Breast epithelium (tissue), 4 donors: ENCODE measurements at places on chromosomes 13 and 19.

DNA sequence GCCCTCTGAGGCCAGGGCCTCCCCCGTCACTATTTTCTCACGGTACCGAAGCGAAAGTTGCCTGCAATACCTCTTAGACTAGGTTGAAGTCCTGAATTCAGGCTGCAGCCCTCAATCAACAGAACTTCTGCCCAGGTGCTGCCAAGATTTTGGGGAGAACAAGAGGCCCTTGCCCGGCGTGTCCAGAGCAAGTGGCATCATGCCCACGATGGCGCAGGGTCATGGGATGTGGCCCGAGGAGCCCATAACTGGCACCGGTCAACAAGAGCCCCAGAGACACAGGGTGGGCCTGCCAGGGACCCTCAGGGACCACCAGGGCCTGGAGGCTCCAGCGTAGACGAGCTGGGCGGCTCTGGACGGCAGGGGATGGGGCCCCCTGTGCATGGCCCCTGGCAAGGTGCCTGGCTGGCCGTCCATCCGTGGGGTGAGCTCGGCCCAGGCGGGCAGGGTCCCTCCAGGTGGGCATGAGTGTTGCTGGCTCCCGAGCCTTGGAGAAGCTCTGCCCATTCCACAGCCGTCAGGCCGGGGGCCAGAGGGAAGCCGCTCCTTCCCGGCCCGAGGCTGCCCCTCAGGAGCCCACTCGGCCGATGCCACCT, 45.1 kb downstream of the GAS6 start:
- no peak for DNase-seq

GRCh38 chr13:62704875-62705274, 1289.2 kb upstream of the PCDH20 start:
- DNase-seq: no peak

GRCh38 chr13:30341815-30342570, 34.6 kb upstream of the KATNAL1 start:
- peak; percentile 91 for DNase-seq

DNA sequence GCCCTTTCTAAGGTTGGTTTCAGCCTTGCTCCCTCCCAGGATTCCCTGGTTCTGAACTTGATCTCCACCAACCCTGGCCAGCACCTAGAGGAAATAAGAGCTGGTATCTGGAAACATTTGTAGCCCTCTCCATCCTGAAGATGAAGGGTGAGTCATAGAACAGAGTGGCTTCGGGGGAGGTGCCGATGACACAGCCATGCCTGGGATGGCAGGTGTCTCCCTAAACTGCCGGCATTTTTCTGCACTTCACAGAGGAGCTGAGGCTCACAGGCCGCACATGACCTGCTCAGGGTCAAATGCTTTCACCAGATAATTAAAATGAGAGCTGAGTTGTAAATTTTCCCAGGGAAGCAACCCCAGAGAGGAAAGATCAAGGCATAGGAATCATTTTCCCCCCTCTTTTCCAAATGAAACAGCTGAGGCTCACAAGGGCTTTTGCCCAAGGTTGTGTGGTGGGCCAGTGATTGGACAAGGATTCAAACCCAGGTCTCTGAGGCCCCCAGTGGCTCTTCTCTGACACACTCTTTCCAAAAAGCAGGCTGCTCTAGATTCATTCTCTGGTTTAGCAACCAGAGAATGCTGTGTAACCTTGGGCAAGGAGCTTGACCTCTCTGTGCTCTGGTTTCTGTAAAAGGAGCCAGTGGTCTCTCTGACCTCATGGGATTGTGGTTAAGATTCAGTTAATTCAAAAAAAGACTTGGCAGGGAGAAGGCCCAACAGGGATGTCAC, 1.2 kb upstream of the SLC25A42 start:
- DNase-seq: no peak

- no peak for DNase-seq
Measured at GRCh38 chr13:69947582-69947981, 160.0 kb upstream of the ATXN8OS start.

- no peak for DNase-seq
Measured at GRCh38 chr13:108425056-108425455, 155.5 kb downstream of the TNFSF13B start.

DNA sequence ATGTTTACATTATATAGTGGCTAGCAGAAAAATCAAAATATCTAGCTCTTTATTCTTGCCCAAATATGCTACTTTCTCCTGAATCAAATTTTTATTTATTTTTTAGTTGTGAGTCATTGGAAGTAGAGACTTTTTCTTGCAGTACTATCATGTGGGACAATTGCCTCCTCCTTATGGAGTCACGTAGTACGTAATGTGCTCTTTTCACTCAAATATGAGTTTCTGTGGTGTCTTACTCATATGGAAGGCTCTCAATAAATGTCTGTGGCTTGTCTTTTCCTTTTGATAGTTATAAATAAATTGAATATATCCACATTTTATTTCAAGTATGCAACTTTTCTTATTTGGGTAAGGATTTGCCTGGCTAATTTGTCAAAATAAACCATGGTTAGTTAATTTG, 1411.0 kb upstream of the SLC10A2 start:
- no peak for DNase-seq
